ENCODE measurements at places on chromosomes 2 and 18. TPM values are rescaled to one million over a fixed set of nuclear protein-coding genes. Genes with fewer than 3 reads are reported as not detected.

The CNOT11 gene
- total RNA-seq, result 28.5 TPM

- H3K4me3 ChIP-seq, result no peak overlapping the region
- H3K27ac ChIP-seq, result no peak overlapping the region
- no peak for DNase-seq
- H3K4me1 ChIP-seq, result no peaks in the 10 kb centered on the region
Observed at GRCh38 chr2:205860181-205860580, 177.9 kb downstream of the NRP2 start.

GRCh38 chr2:86671337-86671981 is 47.8 kb upstream of the RNF103 start:
- H3K27me3 ChIP-seq, result peaks cover 10% of the 10 kb centered on the region
- no peaks in the 10 kb centered on the region for H3K4me1 ChIP-seq
- no peak for DNase-seq
- no peak overlapping the region for H3K27ac ChIP-seq
- H3K4me3 ChIP-seq, result no peak overlapping the region

DNA sequence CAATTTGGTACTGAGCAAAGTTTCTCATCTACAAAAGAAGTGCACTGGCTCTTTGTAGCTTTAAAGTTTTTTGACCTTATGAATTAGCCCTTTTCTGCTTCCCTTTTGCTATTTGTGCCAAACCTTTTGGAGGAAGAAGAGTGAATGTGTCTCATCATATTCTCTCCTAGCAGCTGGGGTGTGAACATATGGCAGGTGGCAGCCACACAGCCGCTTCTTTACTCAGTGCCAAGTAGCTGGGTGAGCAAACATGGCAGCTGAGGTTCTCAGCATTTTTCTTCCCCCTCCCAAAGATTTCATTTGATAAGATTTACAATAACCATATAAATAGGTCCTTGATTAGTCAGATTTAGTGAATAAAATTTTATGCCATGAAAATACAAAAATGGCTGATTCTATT is 46.7 kb upstream of the STK17B start:
- peaks cover 3% of the 10 kb centered on the region for H3K4me1 ChIP-seq
- H3K36me3 ChIP-seq, result peaks cover 15% of the 10 kb centered on the region
- H3K4me3 ChIP-seq, result no peak overlapping the region
- no peak for DNase-seq
- no peak overlapping the region for H3K27ac ChIP-seq

The STK17B gene
- 37.2 TPM for total RNA-seq

The SERPINB11 gene
- total RNA-seq, result not detected

The SMYD5 gene
- total RNA-seq, result 12.6 TPM

DNA sequence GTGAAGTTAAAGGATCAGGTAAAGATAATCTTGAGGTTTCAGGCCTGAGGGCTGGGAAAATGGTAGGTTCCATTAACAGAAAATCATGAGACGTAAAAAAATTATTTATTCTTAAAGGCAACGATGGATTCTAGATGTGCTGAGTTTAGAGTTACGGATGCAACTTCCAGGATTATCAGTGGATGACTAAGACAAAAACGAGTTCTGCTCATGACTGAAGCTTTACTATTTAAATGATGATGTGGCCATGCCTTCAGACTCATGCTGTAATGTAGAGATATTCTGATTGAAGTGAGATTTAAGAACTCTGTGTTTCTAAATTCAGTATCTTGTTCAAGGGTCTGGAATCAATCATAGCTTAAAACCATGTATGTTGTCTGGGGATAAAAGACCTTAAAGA is 5.0 kb downstream of the TMEM237 start:
- no peak overlapping the region for H3K27ac ChIP-seq
- H3K27me3 ChIP-seq, result no peaks in the 10 kb centered on the region
- peaks cover 7% of the 10 kb centered on the region for H3K4me1 ChIP-seq

The NR4A2 gene
- total RNA-seq, result 1.2 TPM

DNA sequence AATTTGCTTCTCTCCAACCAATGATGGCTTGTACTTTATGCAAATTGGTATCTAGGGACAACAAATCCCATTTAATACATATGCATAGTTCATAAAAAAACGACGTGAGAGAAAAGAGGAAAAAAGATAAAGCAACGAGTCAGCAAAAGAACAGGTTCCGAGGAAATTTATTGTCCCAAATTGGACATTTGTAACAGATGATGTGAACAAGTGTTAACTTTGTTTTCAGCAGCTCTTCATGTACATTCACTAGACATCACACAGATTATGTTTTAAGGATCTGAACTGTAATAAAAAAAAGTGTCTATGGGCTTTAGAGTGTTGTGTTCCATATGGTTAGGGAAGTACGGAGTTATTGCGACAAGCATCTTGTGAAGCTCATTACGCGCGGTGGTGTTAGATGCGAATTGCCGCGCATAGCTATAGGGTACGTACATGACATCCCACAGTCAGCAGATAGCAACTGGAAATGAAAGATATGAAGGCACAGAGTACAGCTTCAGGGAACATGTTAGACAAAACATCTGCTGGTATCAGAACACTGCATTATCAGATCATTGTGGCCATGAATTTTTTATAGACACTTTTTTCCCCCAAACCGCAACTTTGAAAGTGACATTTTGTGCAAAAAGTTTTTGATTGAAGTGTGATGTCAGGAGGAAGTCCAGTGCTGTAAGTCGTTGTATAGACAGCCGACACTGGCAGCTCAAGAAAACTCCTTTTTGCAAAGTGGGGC is 1073.1 kb upstream of the FANCL start:
- no peaks in the 10 kb centered on the region for H3K36me3 ChIP-seq
- no peaks in the 10 kb centered on the region for H3K4me1 ChIP-seq
- H3K4me3 ChIP-seq, result no peak overlapping the region
- peaks cover 31% of the 10 kb centered on the region for H3K27me3 ChIP-seq
- no peak overlapping the region for H3K27ac ChIP-seq

The FOXI3 gene
- not detected for total RNA-seq

The DNMT3A gene
- total RNA-seq, result 45.4 TPM

- no peak overlapping the region for H3K4me3 ChIP-seq
- no peaks in the 10 kb centered on the region for H3K27me3 ChIP-seq
- DNase-seq, result no peak
- H3K4me1 ChIP-seq, result peaks cover 45% of the 10 kb centered on the region
- peaks cover 2% of the 10 kb centered on the region for H3K36me3 ChIP-seq
Observed at GRCh38 chr2:10410001-10410822, 37.9 kb downstream of the ODC1 start.

The PRSS56 gene
- not detected for total RNA-seq

- H3K4me1 ChIP-seq, result peaks cover 2% of the 10 kb centered on the region
- H3K36me3 ChIP-seq, result no peaks in the 10 kb centered on the region
- no peak within 1 kb of the TSS for H3K27ac ChIP-seq
- DNase-seq, result no peak
Observed at GRCh38 chr2:85694052-85695025, at the start of gene GNLY. Gene GNLY, plus strand, starts transcription at chr2:85694358. Its CDS starts 61 bp downstream, at chr2:85694419.

DNA sequence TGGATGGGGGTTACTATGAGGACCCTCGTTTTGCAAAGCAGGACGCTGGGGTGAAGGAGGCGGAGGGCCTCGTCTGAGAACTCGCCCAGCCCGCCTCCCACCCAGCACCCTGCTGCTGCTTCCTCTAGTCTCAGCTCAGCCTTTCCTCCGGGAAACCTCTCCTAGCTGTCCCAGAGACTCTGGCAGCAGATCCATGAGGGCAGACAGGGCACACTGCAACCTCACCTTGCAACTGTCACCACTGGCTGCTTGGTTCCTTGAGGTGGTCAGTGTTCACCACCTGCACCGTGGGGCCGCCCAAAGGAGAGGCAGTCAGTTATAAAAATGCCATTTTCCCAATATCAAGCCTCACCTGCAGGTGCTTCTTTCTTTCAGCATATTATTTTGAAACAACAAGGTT is 45.6 kb downstream of the PARD6G start:
- H3K36me3 ChIP-seq, result no peaks in the 10 kb centered on the region
- no peak overlapping the region for H3K27ac ChIP-seq
- peaks cover 33% of the 10 kb centered on the region for H3K4me1 ChIP-seq
- H3K27me3 ChIP-seq, result no peaks in the 10 kb centered on the region
- DNase-seq, result no peak
- H3K4me3 ChIP-seq, result no peak overlapping the region

GRCh38 chr2:71897137-71897480 is 250.6 kb downstream of the CYP26B1 start:
- no peaks in the 10 kb centered on the region for H3K4me1 ChIP-seq
- peaks cover 30% of the 10 kb centered on the region for H3K27me3 ChIP-seq
- peaks cover 4% of the 10 kb centered on the region for H3K36me3 ChIP-seq
- H3K27ac ChIP-seq, result no peak overlapping the region
